Activated CD4-positive, alpha-beta T cell treated with anti-CD3 and anti-CD28 coated beads, Interleukin-2, amount 10 ng/mL, durations not matched to agents 24 days and 14 days (primary cell): ENCODE measurements at places on chromosomes 1 and 21. TPM values are rescaled to one million over a fixed set of nuclear protein-coding genes. Genes with fewer than 3 reads are reported as not detected.

- DNase-seq = no peak
- H3K4me1 ChIP-seq = peaks cover 5% of the 10 kb centered on the region
- no peak overlapping the region for H3K27ac ChIP-seq
Observed at GRCh38 chr1:111559736-111560279, 56.4 kb upstream of the ADORA3 start.

GRCh38 chr1:31985430-31985829 lies 28.2 kb upstream of the KHDRBS1 start:
- H3K27ac ChIP-seq = peak overlapping the region; percentile 95
- H3K4me3 ChIP-seq = peak overlapping the region; percentile 71
- no peaks in the 10 kb centered on the region for H3K27me3 ChIP-seq
- H3K36me3 ChIP-seq = no peaks in the 10 kb centered on the region
- H3K4me1 ChIP-seq = peaks cover 51% of the 10 kb centered on the region

- H3K4me3 ChIP-seq = no peak overlapping the region
- peaks cover 59% of the 10 kb centered on the region for H3K4me1 ChIP-seq
- H3K27ac ChIP-seq = peak overlapping the region; percentile 66
- no peak for DNase-seq
Observed at GRCh38 chr1:41626616-41627375, 142.3 kb upstream of the EDN2 start.

DNA sequence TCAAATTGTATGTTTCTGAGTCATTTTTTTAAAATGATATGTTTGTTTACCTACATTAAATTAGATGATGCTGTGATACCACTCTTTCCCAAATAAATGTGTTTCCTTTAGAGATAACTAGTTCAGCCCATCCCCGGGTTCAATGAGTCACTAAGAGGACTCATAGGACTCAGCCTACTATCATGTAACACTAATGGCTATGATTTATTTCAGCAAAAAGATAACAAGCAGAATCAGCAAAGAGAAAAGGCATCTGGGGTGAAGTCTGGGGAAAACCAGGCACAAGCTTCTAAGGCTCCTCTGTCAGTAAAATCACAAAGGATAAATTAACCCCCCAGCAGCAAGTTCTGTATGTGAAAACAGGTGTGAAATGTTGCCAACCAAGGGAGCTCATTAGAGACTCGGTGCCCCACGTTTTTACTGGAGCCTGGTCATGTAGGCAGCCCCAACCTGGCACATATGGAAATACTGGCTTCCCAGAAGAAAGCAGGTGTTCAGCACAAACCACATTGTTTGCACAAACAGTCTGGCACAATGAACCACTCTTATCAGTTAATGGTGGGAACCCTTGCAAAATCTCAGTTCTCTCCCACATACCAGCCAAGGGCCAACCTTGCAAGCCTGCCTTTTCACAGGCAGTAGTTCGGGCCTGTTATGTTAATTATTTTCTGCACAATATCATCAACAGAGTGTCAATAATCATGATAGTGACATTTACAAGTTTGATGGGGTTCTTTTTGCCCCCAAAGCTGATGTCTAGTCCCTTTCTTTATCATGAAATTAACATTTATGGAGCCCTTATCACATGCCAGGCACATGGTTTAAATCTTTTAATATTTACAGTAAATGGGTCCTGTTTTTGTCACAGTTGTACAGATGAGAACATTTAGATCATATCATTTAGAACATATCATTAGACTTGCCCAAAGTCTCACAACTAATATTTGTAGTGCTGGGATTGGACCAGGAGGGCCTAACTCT lies 23.1 kb upstream of the CNN3 start:
- peaks cover 7% of the 10 kb centered on the region for H3K27me3 ChIP-seq
- H3K4me3 ChIP-seq = no peak overlapping the region
- no peak overlapping the region for H3K27ac ChIP-seq
- DNase-seq = no peak
- H3K36me3 ChIP-seq = no peaks in the 10 kb centered on the region
- H3K4me1 ChIP-seq = no peaks in the 10 kb centered on the region

GRCh38 chr1:53180226-53180625 lies 16.4 kb upstream of the CPT2 start:
- H3K4me1 ChIP-seq = no peaks in the 10 kb centered on the region
- H3K27me3 ChIP-seq = peaks cover 15% of the 10 kb centered on the region
- no peaks in the 10 kb centered on the region for H3K36me3 ChIP-seq
- H3K4me3 ChIP-seq = no peak overlapping the region
- no peak for DNase-seq

The RHCE gene
- total RNA-seq = 0.14 TPM in 1 of 2 replicates, not detected in the other
